ENCODE measurements at places on chromosomes 13 and 19.

DNA sequence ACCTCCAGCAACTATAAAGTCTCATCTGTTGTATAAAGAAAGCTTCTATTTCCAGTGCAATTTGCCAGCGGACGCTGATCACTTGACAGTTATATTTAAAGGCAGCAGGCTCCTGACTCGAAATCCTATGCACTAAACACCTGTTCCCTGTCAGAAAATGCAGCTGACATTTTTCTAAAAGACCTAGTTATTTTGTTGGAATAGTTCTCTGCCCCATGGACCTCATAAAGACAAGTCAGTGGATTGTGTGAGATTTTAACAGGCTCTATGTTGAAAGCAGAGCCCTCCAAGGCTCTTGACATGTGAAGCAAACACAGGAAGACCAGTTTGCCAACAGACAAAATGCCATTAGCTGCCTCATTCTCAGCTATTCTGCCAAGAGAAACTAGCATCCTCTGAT, 304.7 kb upstream of the KLF12 start:
- DNase-seq: no peak

- no peak for DNase-seq
Measured at GRCh38 chr19:39307822-39308530, 11.8 kb downstream of the IFNL1 start.

- DNase-seq: no peak
Measured at GRCh38 chr19:30222992-30223865, 149.0 kb upstream of the ZNF536 start.

DNA sequence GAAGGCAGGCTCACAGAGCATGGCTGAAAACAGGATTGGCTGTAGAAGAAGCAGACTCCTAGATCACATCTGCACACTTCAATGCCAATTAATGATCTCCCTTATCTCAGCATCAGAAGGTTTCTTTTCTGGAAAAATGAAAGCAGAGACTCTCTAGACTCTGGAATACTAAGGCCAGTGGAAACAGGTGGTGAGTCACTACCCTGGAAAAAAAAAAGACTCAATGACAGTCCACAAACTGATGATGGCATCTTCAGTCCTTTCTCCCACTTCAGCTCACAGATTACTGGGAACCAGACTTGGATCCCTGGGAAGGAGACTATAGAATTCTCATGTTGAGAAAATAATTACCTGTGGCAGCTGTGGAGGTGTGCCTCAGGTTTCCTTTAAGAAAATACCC, 47.5 kb upstream of the MBNL2 start:
- no peak for DNase-seq

DNA sequence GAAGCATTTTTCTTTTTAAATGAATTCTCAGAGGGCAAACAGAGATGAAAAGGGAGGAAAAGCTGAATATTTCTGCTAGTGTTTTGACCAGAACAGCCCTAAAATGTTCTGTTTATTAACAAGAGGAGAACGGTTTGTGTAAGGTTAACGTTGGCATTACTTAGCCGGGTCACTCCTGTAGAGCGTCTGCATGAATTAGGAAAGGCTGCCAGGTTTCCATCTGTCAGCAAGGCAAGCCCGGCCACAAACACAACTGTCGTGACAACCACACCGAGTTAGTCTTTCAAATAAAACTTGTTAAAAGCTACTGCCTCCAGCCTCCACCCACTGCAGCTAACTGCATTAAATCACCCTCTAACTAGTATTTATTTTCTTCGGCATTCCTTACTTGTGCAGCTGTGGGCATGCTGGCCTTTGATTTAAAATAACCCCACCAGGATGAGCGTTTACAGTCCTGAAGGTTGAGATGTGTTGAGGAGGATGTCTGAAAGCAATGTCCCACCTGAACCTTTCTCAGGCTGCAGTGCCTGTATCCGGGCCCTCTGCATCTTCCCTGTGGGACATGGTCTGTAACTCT, 527.9 kb downstream of the FGF9 start:
- DNase-seq: no peak

DNA sequence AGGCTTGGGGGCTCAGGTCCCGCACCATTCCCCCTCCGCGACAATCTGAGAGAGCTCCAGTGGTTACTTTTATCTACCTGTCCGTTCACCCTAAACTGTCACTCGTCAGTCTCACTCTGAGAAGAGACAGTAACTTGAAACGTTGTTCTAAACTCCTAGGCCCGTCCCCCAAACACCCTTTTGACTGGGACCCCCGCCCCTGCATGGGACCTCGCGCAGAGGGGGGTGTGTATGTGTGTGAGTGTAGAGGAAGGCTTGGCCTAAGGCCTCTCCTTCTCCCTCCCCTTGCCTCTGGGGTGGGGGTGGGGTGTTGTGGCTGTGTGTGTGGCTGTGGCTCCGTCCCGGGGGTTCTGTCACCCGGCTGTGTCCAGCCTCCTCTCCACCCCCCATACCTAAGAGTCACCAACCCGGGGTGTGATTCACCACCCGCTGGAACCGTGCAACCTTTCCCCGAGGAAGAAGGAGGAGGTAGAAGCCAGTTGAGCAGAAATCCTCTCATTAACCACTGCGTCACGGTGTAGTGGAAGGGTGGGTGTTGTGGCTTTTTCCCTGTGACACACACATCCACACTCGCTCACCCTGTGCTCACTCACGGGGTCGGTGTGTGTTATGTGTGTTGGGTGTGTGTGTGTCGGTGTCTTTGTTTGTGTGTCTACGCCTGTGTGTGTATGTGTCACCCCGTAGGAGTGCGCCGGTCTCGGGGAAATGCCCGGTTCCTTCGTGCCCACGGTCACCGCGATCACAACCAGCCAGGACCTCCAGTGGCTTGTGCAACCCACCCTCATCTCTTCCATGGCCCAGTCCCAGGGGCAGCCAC, 2.4 kb downstream of the FOSB start:
- peak; percentile 47 for DNase-seq

- no peak for DNase-seq
Measured at GRCh38 chr13:42548731-42549551, 25.0 kb upstream of the TNFSF11 start.

DNA sequence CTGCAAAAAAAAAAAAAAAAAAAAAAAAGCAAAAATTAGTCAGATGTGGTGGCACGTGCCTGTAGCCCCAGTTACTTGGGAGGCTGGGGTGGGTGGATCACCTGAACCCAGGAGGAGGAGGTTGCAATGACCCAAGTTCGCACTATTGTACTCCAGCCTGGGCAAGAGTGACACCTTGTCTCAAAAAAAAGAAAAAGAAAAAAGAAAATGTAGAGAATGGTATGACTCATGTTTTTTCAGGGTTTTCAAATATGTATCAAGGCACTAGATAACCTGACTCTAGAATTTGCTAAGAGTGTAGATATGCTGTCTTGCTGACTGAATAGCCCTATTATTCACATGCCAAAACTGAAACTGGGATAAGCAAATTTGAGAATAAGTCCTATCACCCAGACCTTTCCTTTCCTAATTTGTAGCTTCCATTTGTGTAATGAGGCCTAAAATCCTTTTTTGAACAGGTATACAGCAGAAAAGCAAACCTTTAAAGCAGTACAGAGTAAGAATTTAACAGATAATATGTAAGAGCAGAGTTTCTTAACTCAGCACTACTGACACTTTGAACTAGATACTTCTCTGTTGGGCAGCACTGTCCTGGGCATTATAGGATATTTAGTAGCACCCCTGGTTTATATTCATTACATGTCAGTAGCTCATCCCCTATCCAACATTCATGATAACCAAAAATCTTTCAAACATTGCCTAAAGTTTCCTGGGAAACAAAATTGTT, 108.6 kb downstream of the ELF1 start:
- no peak for DNase-seq

DNA sequence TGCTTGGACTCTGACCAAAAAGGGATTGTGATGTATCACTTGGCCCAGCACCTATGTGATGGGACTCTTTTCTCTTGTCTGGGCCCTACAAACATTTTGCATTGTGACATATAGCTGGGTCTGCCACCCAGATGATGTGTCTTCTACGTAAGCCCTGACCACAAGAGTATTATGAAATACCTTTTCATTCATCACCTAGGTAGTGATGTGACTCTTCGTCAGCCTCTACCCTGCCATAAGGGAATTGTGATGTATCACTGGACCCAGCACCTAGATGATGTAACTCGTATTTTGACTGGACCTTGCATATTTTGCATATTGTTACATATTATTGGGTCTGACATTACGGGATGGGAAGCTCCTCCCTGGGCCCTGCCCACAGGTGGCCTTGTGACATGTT, 29.7 kb upstream of the ZNF681 start:
- no peak for DNase-seq

GRCh38 chr13:99724633-99725517, 223.6 kb downstream of the TM9SF2 start:
- no peak for DNase-seq

GRCh38 chr19:18659281-18660050, 22.6 kb downstream of the KLHL26 start:
- no peak for DNase-seq

- DNase-seq: no peak
Measured at GRCh38 chr19:18292810-18293641, 11.6 kb upstream of the JUND start.

DNA sequence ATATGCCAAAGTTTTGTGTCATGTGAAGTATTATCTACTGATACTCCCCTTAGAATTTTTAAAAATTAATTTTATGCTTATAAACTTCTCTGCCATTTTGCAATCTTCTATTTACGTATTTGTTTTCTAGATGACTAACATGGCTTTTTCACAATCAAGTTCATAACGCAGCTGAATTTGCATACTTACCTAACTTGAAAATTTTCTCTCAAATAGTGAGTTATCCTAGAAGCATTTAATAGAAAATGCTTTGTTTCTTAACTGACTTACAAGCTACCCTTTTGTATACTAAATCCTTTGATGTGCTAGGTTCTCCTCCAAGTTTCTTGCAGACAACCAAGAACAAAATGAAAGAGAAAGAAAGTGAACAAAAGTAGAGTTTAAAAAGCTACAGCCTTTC, 683.5 kb downstream of the LIG4 start:
- no peak for DNase-seq

- DNase-seq: no peak
Measured at GRCh38 chr13:23674795-23675640, 104.8 kb downstream of the TNFRSF19 start.

GRCh38 chr19:11091703-11092153, 2.5 kb downstream of the LDLR start:
- peak; percentile 64 for DNase-seq

DNA sequence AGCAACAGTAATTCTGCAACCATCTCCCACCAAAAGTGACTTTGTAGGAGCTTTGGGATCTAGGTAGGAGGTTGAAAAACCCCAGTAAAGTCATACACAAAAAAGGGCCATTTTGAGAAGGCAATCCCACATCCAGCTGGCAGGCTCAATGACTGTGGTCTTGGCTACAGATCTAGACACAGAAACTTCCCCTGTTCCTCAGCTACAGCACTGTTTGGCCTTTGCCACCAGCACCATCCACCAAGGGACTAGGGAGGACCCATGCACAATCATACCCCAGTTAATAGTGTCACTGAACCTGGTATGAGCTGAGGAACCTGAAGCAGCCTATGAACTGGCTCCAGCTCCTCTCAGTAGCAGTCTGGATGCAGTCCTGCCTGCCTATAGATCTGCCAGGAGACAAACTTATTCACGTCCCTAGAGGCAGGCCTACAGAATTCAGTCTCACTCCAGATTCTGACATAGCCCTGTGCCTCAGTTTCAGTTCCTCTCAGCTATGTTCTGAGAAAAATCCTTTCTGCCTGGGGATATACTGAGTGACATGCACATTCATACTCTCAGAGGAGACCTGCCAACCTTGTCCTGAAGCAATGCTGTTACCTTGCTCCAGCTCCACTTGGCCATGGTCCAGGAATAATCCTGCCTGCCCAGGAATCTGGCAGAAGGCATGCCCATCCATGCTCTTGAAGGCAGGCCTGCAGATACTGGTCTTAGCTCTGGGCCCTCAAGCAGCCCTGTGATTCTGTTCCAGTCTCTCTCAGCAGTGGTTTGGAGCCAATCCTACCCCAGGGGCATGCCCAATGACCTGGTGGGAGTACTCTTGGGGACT, 2048.3 kb upstream of the PCDH20 start:
- DNase-seq: no peak

- no peak for DNase-seq
Measured at GRCh38 chr13:103525530-103525929, 459.3 kb upstream of the SLC10A2 start.

DNA sequence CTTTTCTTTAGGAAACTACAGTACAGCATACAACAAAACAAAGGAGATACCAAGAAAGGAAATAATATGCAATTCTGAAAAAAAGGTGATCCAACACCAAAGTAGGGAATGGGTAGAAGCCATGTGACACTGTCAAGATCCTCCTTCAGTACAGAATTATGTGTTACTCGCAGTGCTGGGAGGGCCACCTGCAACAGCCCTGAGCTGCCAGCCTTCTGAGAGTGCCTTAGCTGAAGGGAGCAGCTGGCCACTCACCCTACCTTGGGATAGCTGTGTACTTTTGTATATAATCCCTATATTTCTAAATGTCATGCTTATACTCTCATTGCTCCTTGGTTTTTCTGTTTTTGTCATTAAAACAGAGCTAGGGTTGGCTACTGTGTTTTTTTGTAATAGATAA, 1518.2 kb upstream of the PCDH20 start:
- no peak for DNase-seq

GRCh38 chr13:95233026-95233635, 68.1 kb downstream of the ABCC4 start:
- DNase-seq: no peak

- no peak for DNase-seq
Measured at GRCh38 chr19:1309977-1310852, 24.5 kb downstream of the EFNA2 start.

GRCh38 chr19:42683917-42684513, 56.3 kb downstream of the PSG3 start:
- no peak for DNase-seq

- DNase-seq: no peak
Measured at GRCh38 chr19:1080360-1081161, 13.6 kb downstream of the ARHGAP45 start.

GRCh38 chr19:3785938-3786824, at the start of gene MATK:
TSS of gene MATK (minus strand) at chr19:3786381. CDS start at chr19:3785135, 1,246 bp downstream.
- no peak for DNase-seq

- no peak for DNase-seq
Measured at GRCh38 chr19:4909156-4909896, at the start of gene UHRF1. TSS of gene UHRF1 (plus strand) at chr19:4909501. CDS start at chr19:4910886, 1,385 bp downstream.

GRCh38 chr19:40553885-40554857, 22.5 kb upstream of the SHKBP1 start:
- no peak for DNase-seq

GRCh38 chr19:30722186-30722585, 350.0 kb downstream of the ZNF536 start:
- DNase-seq: no peak

Data from T follicular helper cell (primary cell).